IMR-90 (cell line): ENCODE measurements at places on chromosomes 11 and 22. TPM values are rescaled to one million over a fixed set of nuclear protein-coding genes. Genes with fewer than 3 reads are reported as not detected.

Gene ATG16L2
- total RNA-seq: 1.3 and 1.4 TPM in 2 replicates

Gene ZBTB16
- not detected in 2 replicates for total RNA-seq

Gene KRTAP5-1
- not detected in 2 replicates for total RNA-seq

DNA sequence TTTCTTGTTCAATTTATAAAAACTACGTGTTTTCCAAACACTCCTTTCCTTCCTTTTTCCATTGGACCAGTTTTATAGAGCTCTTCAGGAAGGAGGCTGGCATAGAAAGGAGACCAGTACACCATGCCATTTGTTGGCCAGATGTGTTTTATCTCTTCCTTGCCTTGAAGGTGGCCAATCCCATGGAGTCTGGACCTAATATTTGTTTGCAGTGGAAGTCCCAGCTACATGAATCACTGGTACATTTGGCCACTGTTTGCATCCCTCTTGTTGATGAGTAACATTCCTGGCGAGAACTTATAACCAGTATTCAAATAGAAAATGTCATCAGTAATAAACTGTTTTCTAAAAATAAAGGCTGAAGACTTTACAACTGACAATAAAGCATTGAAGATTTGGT, 110.2 kb downstream of the ANO3 start:
- no peaks in the 10 kb centered on the region for H3K27me3 ChIP-seq
- H3K4me1 ChIP-seq: no peaks in the 10 kb centered on the region
- DNase-seq: peak; percentile 17
- no peak overlapping the region for H3K27ac ChIP-seq

DNA sequence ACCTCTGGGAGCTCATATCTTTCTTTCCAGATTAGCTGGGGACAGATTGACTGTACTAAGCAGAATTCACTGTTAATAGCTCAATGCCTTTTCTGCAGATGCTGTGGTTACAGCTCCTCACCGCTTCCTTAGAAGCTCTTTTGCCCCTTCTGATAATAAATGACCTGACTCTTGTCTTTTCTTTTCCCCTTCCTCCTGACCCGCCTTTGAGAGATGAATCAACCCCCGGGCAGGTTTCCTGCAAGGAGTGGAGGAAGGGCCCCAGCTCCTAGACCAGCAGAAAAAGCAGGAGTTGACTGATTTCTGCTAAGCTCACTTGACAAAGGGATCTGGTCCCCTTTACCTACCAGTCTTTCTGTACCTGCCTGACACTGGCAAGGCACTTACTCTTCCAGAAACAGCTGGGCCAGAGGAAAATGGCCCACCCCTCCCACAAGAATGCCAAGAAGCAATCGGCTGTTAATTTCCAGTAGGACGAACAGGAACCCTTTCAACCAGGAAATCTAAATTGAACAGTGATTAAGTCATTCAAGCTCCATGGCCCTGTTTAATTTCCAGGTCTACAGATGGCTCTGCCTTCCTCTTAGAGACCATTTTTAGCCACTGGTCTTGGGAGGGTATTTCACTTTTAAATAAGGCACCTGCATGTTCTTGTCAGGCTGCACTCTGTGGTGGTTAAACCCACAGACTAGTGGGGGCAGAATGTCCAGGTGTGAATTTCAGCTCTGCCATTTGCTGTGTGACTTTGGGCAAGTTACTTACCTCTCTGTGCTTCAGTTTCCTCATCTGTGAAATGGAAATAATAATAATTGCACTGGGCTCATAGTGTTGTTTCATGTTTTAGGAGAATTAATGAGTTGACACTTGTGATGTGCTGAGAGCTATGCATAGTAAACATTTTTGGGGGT, 67.5 kb downstream of the PRR5L start:
- H3K27ac ChIP-seq: no peak overlapping the region
- DNase-seq: no peak
- peaks cover 13% of the 10 kb centered on the region for H3K4me1 ChIP-seq
- H3K36me3 ChIP-seq: no peaks in the 10 kb centered on the region
- H3K4me3 ChIP-seq: no peak overlapping the region

GRCh38 chr22:30078320-30079311, 1.6 kb upstream of the HORMAD2 start:
- no peak for DNase-seq
- H3K27me3 ChIP-seq: peaks cover 25% of the 10 kb centered on the region
- H3K4me1 ChIP-seq: peaks cover 2% of the 10 kb centered on the region; the same call in 1 of the 2 replicates

DNA sequence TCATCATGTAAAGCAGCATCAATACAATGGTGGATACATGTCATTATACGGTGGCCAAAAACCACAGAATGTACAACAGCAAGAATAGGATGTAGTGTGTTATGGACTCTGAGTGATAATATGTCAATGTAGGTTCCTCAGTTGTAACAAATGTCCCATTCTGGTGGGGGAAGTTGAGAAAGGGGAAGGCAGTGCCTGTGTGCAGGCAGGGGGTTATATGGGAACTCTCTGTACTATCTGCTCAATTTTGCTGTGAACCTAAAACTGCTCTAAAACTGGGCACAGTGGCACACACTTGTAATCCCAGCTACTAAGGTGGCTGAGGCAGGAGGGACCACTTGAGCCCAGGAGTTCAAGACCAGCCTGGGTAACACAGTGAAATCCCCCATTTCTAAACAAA, 5.9 kb downstream of the CHKA start:
- no peaks in the 10 kb centered on the region for H3K36me3 ChIP-seq
- no peaks in the 10 kb centered on the region for H3K27me3 ChIP-seq
- no peak overlapping the region for H3K27ac ChIP-seq
- H3K4me3 ChIP-seq: no peak overlapping the region
- peaks cover 7% of the 10 kb centered on the region for H3K4me1 ChIP-seq

DNA sequence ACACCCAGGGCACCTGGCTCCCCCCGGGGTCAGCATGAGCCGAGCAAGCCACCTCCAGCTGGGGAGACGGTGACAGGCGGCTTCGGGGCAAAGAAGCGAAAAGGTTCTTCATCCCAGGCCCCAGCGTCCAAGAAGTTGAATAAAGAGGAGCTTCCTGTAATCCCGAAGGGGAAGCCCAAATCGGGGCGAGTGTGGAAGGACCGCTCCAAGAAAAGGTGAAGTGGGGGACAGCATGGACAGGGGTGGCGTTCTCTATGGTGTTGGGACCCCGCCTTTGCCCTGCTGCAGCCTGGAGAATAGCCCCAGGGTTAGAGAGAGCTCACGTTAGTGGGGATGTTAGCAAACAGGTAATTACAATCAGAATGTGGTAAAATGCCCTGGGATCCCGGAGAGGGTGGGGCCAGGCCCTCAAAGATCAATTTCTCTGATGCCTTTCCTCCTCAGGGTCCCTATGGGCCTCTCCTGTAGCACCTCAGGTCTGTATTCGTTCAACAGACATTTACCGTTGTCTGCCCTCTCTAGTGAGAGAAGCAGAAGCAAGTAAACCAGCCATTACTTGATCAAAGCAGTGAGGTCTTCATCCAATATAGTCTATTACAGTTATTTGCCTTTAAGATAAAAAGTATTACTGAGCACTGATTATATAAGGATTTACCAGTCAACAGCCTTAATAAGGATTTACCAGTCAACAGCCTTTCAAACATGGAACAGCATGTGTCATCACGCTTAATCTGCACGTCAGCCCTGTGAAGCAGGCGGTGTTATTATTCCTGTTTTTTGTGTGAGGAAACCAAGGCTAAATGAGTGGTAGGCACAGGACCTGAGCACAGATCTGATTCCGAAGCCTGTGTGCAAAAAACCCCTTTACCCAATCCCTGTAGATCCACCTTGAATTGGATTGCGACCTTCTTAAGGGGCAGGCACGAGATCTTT, 1.0 kb downstream of the CCDC86 start:
- DNase-seq: no peak
- no peaks in the 10 kb centered on the region; the same call in 1 of the 2 replicates for H3K27me3 ChIP-seq
- peak overlapping the region; percentile 69 for H3K4me3 ChIP-seq
- H3K27ac ChIP-seq: peak overlapping the region; percentile 21; the same call in 1 of the 2 replicates

GRCh38 chr11:45563171-45563570, 102.3 kb downstream of the CHST1 start:
- no peaks in the 10 kb centered on the region for H3K36me3 ChIP-seq
- H3K4me3 ChIP-seq: no peak overlapping the region
- no peaks in the 10 kb centered on the region; the same call in 1 of the 2 replicates for H3K27me3 ChIP-seq
- no peaks in the 10 kb centered on the region for H3K4me1 ChIP-seq
- DNase-seq: no peak

GRCh38 chr11:130588471-130588870, 140.0 kb downstream of the ADAMTS15 start:
- H3K36me3 ChIP-seq: no peaks in the 10 kb centered on the region
- H3K4me1 ChIP-seq: 0 out of 2 replicates have a peak, but pooled peaks cover 3% of the 10 kb centered on the region
- H3K27ac ChIP-seq: no peak overlapping the region
- no peak for DNase-seq
- no peaks in the 10 kb centered on the region for H3K27me3 ChIP-seq
- no peak overlapping the region for H3K4me3 ChIP-seq

DNA sequence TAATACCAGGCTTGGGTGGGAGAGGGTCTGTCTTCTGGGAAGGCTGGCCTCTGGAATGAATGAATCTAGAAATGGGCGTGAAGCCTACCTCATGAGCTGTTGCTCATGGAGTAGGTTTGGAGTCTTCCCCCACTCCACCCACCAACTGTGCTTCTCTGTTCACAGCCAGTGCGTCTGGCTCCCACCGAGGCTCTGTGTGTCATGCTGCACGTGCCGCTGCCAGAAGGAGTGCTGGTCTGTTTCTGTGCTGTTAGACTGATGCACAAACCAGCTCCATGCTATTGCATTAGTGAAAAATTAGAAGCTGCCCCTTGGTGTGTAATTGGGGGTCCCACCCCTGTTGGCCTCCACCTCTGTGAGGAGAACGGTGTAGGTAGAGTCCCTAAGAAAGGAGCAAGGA, 132.3 kb upstream of the PARVA start:
- DNase-seq: no peak
- no peak overlapping the region for H3K27ac ChIP-seq
- peaks cover 57% of the 10 kb centered on the region for H3K36me3 ChIP-seq
- H3K4me3 ChIP-seq: no peak overlapping the region
